SK-MEL-5 (cell line): ENCODE measurements at places on chromosomes 1 and 21. TPM values are rescaled to one million over a fixed set of nuclear protein-coding genes. Genes with fewer than 3 reads are reported as not detected.
A peak's percentile ranks its signal among the peaks of the same experiment; 100 is the strongest.

Gene GPX7
- total RNA-seq: not detected in 2 replicates

Gene ZBTB37
- total RNA-seq: 8.0 and 8.3 TPM in 2 replicates

Gene ARMH1
- 0.24 TPM in 1 of 2 replicates, not detected in the other for total RNA-seq

- DNase-seq: no peak
Observed at GRCh38 chr1:199087144-199087543, 448.3 kb downstream of the PTPRC start.

DNA sequence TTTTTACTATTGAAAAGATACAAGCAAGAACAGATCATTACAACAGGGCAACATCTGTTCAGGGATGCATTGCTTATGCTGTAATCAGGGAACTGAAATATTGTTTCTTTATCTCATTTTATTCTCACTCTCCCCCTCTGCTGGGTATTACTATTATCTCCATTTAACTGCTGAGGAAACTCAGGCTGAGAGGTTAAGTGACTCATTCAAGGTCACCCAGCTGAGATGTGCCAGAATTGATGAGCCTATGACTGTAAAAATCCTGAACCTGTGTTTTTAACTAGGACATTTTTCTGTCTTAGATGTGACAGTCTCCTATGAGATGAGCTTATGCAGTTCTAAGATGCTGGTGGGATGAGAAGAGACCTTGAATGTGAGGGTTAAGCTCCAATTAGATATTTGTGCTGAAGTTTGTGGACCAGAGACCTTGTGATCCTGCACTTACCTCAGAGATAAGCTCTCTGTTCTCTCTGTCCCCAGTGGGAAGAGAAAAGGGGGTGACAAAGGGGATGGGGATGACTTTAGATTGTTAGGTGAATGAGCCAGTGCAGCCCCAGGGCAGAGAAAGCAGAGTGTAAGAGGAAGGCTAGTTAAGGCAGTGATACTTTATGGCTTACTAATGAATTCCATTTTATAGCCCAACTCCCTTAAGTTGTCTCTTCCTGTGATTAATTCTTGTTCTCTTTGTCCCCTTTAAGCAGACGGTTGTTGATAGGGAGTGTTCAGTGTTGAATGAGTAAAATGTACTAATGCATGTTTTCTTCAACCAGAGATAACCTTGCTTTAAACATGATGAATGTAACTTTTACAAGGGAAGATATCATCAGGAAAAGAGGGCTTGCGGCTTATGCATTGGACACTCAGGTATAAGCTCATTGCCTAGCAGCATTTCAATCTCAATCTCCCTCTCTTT is 111.4 kb downstream of the HLX start:
- DNase-seq: peak; percentile 9

GRCh38 chr1:95497566-95497965 is 263.6 kb downstream of the RWDD3 start:
- no peak for DNase-seq

GRCh38 chr1:76080552-76081079 is 6.1 kb downstream of the ST6GALNAC3 start:
- DNase-seq: no peak

DNA sequence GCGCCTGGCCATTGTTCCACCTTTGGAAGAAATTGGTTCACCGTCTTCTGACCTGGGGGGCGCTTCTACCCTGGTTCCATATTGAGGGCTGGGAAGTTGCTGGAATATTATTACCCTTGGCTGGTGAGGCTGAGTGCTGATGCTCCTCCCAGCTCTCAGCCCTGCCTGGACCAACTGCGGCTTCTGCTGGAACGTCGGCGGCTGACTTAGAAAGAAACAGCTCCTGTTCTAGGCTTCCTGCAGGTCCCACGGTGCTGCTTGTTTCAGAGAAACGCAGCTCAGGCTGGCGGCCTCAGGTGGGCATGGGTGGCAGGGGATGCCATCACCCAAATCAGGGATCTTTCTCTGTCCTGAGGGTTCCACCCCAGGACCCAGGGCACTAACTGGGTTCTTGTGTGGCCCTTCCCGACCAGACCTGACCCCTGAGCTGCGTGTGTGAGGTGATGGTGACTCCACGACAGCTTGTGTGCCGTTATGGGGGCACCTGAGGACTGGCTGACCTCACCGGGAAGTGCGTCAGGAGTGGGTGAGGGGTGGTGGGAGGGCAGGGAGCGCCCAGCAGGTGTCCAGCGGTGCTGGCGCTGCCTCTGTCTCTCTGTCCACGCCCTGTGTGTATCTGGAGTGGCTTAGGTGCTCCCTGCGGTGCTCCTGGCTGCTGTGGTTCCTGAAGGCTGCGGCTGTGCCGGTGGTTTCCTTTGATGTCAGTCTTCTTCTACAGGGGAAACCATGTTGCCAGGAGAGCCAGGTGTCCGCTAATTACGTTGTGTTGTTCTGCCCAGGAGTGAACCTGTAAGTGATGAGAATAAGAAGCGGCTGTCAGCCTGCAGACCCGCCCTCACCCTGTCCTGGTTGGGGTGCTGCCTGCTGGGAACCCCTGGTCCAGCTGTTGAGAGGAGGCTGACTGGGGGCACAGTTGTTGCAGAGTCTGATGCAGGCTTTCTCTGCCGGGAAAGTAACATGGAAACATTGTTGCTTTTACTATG is 8.9 kb downstream of the SKI start:
- no peak for DNase-seq

GRCh38 chr1:99917214-99917613 is 52.6 kb upstream of the SLC35A3 start:
- DNase-seq: no peak

DNA sequence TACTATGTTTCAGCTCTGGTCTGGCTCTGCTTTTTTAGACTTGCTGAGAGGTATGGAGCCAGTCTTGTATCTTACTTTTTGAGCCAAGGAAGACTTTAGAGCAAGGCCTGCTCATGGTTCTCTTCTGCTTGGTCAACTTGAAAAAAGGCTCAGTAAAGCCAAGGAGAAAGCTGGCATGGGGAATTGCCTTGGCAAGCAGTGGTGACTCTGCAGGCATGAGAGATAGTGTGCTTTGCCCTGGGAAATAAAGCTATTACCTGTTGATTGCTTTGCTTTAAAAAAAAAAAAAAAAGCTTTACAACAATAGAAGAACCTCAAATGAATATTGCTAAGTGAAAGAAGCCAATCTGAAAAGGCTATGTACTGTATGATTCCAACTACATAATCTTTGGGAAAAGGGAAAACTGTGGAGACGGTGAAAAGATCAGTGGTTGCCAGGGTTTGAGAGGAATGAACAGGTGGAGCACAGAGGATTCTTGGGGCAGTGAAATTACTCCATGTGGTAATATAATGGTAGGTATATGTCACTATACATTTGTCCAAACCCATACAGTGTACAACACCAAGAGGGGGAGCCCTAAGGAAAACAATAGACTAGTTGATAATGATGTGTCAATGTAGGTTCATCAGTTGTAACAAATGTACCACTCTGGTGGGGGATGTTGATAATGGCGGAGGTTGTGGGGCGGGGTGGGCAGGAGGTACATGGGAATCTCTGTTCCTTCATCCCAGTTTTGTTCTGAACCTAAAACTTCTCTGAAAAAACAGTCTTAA is 87.6 kb downstream of the HMCN1 start:
- DNase-seq: no peak
